Hypothalamus (tissue), 51 donors: ENCODE measurements at places on chromosomes 3 and 15.
A peak's percentile ranks its signal among the peaks of the same experiment; 100 is the strongest.

DNA sequence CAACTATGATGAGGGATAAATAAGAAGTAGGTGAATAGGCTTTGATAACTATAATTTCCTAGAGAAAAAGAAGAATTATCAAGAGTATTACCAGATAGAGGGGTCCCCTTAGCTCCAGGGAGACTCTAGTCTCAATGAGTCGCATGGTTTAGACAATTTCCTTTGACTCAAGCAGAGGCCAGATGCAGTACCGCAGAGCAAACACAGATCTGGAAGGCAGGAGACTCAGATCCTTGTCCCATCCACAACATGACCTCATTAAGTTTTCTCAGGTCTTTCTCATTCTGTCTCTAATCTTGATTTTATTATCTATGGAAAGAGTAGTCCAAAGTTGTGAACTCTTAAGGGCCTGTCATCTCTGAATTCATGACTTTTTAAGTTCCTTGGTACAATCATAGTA, 987.9 kb downstream of the NTRK3 start:
- no peak for DNase-seq

DNA sequence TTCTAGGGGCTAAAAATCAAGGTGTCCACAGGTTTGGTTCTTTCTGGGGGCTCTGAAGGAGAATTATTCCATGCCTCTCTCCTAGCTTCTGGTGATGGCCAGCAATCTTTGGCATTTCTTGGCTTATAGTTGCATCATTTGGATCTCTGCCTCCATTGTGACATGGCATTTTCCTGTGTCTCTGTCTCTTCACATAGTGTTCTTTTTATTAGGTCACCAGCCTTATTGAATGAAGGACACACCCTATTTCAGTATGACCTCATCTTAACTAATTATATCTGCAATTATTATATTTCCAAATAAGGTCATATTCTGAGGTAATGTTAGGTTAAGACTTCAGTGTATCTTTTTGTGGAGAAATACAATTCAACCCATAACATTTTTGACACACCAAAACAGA, 3.2 kb upstream of the GBE1 start:
- DNase-seq, result no peak

DNA sequence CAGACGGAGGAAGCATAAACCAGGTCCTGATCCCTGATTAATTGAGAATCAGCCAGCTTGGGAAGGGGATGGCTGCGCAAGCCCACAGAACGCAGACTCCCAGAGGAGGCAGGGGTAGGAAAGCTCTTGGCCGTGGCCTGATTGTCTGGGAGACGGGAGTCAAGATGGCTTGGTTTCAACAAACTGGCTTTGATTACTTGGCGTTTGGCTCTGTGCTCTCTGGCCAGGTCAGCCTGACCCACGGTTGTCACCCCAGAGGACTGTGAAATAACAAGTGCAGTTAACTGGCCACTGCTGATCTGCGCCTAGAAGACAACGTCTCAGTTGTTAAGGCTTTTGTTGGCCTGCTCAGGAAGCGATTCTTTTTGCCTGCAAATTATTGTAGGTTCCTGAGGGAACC, 387.0 kb upstream of the PROK2 start:
- peak; percentile 69 for DNase-seq

DNA sequence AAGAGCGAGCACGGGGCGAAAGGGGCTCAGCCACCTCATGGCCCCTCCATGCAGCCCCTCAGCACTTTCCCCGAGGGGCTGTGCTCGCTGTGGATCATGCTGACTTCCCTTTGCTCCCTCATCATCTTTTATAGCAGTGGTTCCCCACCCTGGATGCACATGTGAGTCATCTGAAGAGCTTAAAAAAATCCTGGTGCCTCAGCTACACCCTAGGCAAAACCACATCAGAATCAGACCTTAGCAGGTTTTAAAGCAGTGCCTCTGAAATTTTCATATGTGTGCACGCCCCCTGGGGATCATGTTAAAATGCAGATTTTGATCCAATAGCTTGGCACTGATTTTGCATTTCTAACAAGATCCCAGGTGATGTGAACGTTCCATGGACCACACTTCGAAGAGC, 50.9 kb downstream of the FEM1B start:
- DNase-seq, result no peak

DNA sequence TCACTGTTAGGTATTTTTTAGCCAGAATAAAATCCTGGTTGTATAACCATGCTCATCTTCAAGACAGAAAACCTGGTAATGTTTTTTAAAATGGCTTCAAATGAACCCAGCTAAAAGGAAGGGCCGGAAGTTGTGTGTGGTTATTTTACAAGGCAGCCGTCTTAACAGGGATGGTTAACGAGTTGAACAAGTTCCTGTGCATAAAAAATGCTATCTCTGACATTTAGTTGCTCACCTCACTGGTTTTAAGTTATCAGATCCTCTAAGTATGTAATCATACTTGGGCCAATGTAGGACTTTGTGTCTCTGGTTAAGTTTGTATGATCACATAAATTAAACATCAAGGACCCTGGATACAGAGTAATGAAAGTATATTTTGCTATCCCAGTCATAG, 2.1 kb downstream of the ATP11B start:
- no peak for DNase-seq

GRCh38 chr3:90069748-90070147, 962.3 kb downstream of the EPHA3 start:
- DNase-seq, result no peak

GRCh38 chr3:176075491-176075890, 1121.8 kb downstream of the TBL1XR1 start:
- no peak for DNase-seq

DNA sequence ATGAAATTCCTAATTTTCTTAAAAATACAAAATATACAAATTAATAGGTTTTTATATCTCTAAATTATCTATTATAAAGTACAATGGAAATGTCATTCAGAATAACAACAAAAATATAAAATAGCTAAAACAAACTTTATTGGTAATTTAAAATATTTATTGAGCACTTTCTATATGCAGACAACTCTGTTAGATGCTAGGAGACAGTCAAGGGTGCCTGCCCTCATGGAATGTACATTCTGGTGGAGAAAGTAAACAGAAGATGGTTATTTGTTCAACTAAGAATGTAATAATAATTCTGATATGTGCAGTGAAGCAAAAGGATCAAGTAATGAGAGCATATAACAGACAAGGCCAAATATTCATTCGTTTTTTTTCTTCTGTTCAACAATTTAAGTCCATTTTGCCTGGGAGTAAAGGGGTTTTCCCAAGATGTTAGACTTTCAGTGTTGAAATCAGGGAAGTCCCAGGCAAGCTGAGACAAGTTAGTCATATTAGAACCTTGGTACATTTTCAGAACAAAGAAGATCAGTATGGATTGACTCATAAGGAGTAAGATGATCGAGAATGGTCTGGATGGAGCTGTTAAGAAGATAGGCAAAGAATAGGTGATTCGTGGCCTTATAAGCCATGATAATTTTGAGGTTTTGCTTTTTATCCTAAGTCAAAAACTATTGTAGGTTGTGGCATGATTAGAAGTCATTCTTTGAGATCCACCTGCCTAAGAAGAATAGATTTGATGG, 150.2 kb upstream of the MLF1 start:
- DNase-seq, result no peak

- DNase-seq, result no peak
These were observed 41.4 kb downstream of the PGPEP1L start for GRCh38 chr15:98966091-98966787.

- DNase-seq, result no peak
These were observed 914.9 kb downstream of the ZPLD1 start for GRCh38 chr3:103349760-103350159.

DNA sequence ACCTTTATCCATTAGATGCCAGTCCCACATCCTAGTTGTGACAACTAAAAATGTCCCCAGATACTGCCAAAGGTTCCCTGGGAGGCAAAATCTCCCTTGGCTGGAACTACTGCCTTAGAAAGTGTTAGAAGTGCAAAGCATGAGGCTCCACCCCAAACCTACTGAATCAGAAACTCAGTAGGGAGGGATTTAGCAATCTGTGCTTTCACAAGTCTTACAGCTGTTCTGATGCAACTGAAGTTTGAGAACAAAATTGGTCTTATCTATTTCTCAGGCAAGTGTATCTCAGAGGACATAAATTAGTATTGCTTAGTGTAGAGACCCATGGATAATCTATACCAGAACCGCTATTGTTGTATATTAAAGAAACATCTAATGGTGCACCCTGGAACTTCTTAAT, 70.2 kb downstream of the CLDN1 start:
- DNase-seq, result no peak

DNA sequence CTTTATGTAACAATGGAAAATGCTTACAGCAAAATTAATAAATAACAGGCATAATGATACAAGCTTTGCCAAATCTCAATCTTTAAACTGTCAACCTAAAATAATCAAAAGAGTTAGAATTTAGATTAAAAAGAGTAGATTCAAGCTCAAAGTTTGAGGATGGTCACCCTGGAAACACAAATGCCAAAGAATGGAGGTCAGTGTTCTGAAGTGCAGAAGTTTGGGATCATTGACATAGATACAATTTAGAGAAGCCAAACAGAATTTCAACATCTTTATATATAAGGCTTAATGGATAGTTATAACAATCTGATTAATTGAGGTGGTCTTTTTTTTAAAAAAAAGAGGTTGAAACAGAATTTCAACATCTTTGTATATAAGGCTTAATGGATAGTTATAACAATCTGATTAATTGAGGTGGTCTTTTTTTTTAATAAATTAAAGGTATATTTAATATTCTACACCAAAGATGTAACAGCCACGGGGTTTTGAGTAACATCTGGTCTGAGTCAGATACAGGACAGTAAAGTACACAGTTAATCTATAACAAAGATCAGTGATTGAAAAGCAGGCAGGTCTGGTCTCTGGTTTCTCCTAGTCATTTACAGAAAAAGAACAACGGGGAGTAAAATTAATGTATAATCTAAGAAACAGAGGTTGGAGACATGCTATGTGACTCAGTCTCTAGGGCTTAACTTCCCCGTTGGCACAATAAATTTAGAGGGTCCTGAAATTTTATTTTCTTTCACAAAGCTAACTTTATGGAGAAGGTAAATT, 490.7 kb downstream of the GBE1 start:
- no peak for DNase-seq

DNA sequence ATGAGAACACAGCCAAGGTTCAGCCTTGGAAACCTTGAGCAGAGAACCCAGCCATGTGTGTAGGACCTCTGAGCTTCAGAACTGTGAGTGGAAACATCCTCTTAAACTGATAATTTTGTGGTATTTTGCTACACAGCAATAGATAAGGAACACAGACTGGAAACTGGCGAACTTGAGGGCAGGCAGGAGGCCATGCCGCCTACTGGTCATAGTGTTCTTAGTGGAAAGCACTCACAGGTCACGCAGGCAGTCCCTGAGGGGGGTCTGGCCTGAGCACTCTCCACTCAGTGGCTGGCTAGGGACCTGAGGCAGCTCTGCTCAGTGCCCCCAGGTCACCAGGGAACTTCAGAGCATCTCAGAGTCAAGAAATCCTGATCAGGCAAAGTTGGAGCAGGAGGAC, 9.7 kb upstream of the XIRP1 start:
- no peak for DNase-seq

DNA sequence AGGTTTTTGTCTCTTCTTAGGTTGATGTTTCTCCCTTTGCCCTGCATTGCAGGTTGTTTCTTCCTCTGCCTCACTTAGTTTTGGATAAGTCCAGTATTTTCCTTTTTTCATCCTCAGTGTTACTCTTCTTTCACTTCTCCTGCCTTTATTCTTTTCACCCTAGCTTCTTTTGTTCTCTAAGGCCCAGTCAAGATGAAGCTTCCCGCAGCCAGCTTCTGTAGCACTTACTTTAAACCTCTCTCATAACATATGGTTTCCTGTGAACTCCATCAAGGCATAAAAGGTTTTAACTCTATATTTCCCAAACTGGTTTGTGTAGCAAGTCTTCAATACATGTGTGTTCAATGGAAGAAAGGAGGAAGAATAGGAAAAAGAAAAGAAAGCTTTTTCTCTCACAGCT, 54.1 kb downstream of the TP63 start:
- DNase-seq, result no peak

DNA sequence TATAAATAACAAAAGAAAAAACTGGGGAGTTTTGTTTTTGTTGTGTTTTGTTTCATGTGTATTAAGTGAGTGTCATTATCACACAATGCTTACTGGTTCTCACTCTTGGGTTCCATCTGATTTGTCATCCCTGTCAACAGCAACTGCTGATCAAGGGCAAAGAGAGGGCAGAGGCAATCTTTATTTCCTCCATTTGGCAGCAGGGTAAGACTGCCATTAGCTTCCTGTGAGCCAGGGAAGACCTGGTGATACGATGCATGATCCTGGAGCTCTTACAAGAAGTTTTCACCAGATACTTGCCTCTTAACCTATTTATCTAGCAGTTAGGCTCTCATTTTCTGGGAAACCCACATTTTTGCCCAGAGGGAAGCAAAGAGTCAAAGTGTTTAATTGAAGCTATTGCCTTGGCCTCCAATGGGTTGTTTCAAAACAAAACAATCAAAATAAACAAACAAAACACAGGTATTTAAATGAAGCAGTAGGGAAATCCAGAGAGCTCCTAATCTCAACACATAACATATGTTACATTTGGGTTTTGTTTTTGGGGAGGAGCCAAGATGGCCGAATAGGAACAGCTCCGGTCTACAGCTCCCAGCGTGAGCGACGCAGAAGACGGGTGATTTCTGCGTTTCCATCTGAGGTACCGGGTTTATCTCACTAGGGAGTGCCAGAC, 529.8 kb downstream of the MAGI1 start:
- no peak for DNase-seq

DNA sequence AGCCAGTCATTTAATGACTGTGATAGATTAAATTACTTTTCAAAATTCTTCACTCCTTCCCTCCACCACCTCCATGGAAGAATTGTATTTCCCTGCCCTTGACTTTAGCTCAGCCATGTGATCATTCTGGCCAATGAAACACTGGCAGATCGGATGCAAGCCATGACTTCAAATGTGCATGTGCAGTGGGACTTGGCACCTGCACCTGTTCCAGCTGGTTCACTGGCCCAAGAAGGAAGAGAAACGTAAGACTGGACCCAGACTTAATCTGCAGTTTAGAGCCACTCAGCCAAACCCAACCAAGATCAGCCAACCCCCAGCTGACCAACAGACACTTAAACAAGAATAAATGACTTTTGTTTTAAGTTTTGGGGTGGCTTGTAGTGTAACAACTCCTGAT, 11.8 kb downstream of the DPH3 start:
- DNase-seq, result no peak

DNA sequence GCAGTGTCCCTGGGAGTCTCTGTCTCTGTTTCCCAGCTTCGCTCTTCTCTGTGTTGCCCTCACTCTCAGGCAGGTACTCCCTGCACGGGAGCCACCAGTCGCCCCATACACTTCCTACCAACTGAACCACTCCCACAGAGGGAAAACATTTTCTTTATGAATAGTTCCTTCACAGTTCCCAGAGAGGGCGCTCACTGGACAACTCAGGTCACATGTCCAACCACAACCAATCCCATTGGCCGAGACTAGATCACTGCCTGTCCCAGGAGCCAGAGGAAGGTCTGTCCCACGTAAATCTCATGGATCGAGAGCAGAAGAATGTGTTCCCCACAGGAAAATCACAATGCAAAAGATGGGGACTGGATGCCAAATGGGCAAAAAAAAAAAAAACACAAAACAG, 26.1 kb downstream of the GRK7 start:
- DNase-seq, result no peak

GRCh38 chr3:120286465-120286864, 1.4 kb upstream of the GPR156 start:
- DNase-seq, result no peak
